NCI-H524 treated with DMSO at 0.1 percent for 48 hours (cell line): ENCODE measurements at places on chromosomes 1 and 21.

DNA sequence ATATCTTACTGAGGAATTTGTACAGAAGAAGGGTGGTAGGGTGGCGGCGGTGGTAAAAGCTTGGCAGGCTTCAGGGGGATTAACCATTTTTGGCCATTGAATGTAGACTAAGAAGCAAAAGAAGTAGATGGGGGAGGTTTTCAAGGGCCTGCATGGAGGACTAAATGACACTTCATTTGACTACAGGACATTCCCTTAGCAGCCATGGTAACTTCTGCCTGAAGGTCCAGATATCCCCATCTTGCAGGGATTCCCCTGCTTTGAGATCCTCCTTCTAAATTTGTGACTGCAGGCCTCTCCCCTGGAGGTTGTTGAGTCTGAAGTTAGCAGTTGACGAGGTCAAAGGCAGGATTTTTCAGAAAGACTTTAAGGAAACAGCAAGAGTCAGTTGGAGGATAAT, 4.8 kb downstream of the VASH2 start:
- DNase-seq: no peak

- DNase-seq: no peak
Observed at GRCh38 chr1:159561497-159561896, 25.7 kb upstream of the OR10J5 start.

DNA sequence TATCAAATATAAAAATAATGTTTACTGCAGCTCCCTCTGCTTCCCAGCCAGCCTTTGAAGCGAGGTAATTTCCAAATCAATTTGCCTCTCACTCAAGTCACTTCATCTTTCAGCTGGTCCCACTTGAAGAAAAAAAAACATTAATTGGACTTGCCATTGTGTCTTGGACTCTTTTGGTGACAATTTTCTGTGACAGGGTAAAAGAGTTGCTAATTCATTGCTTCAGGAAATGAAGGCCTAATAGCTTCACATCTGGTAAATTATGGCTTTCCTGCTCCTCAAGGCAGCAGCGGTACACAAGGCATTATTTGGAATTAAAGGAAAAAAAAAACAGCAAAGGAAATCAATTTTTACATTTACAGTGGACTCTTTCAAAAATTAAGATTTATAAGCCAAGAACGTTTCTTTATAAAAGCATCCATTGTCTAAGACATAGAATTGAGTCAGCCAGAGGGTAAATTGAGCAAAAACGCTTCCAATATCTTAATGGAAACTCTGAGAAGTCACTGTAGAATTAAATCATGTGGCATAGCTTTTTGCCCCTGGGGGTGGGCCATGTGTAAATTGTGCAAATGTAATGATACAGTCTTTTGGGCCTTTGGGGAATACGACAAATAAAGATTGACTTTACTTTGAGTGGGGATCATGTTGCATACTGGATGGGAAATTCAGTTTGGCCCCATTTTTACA, 102.5 kb downstream of the LYPLAL1 start:
- DNase-seq: no peak

DNA sequence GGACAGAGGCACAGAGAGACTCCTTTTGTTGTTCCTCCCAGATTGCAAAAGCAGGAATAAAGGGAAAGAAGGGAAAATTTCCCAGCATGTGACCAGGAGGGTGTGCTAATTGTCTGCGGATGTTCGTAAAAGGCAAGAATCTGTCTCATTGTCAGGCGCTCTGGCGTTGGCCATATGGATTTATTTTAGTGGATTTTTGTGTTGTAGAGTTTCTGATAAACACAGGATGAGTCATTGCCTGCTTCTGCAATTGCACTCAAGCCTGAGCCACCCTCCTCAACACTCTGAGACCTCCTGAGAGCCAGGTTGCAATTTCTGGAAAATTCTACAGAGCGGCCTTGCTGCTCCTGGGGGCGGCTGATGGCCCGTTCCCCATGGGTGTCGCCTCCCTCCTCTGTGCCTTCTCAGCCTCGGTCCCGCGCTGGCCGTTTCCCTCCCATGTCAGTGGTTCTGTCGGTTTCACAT, 227.7 kb downstream of the KAZN start:
- no peak for DNase-seq

DNA sequence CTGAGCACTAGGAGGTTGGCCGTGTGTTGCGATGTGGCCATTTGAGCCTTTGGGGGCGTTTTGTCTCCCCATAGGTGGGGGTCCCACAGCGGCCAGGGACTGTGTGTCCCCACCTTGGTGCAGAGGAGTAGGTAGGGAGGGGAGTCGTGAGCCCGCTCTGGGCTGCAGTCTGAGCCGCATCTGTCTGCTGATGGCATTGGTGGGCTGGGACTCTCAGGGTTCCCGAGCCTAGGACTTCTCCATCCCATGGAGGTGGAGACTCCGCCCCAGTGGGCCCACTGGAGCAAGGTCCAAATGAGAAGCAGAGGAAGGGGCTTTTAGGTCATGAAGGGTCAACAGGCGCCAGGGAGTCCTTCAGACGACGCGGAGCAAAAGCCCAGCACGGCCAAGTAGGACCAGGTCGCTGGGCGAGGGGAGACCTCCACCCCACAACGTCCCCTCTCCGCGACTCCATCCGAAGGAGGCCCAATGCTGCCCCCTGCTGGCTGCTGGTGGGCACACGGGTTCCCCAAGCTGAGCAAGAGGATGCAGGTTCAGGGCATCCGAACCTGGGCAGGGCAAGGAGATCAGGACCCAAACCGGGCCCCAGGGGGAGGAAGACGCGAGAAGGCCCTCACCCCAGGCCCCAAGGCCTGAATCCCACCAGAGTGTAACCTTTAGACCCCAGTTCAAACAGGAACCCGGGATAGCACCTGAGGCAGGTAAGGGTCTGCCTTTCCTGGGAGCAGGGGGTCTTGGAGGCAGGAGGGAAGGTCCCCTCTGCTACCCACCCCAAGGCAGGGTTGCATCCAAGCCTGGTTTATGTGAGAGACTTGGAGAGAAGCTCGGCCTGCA, 14.9 kb downstream of the TTC34 start:
- DNase-seq: no peak

GRCh38 chr1:178374016-178374415, 122.7 kb downstream of the CLEC20A start:
- no peak for DNase-seq

- no peak for DNase-seq
Observed at GRCh38 chr1:103129796-103130195, 21.5 kb upstream of the COL11A1 start.

DNA sequence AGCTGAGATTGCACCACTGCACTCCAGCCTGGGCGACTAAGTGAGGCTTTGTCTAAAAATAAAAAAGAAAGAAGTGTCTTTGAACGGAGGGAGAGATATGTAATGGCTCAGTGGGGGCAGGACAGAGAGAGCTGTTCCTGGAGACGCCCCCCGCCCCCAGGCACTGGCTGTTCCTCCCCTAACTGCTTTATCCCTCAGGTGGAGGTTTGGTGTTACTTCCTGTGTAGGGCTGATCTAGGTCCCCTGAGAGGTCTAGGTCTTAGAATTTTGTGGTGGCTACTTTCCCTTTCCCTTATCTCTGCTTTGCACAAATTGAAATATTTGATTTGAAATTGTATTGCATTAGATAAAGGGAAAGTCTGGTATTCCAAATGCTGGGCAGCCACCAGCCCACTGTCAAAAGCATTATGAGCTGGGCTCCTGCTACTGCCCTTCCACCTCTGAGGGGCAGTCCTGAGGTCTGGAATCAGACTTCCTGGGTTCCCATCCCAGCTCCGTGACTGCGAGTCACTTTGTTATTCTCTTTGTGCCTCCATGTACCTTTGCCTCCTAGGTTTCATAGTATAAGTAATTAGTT, 134.8 kb upstream of the KIF26B start:
- DNase-seq: no peak

DNA sequence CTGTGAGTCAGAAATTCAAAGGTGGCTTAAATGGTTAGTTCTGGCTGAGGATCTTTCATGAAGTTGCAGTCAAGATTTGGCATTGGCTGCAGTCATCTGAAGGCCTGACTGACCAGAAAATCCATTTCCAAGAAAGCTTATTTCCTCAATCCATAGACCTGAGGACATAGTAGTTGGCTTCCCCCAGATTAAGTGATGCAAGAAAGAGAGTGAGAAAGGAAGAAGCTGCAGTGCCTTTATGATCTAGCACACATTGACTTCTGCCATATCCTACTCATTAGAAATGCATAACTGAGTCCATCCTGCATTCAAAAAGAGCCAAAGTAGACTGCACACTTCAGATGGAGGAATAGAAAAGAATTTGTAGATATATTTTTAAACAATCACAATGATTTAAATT, 222.6 kb downstream of the COL24A1 start:
- DNase-seq: no peak

- no peak for DNase-seq
Observed at GRCh38 chr1:19260211-19261138, 8.9 kb downstream of the MRTO4 start.

GRCh38 chr1:204176049-204176448, 9.9 kb upstream of the REN start:
- no peak for DNase-seq

GRCh38 chr1:17355898-17356297, 16.1 kb upstream of the PADI6 start:
- no peak for DNase-seq

GRCh38 chr1:110927484-110928075, 36.1 kb downstream of the LRIF1 start:
- no peak for DNase-seq

GRCh38 chr1:114077188-114077587, 76.5 kb downstream of the SYT6 start:
- no peak for DNase-seq

DNA sequence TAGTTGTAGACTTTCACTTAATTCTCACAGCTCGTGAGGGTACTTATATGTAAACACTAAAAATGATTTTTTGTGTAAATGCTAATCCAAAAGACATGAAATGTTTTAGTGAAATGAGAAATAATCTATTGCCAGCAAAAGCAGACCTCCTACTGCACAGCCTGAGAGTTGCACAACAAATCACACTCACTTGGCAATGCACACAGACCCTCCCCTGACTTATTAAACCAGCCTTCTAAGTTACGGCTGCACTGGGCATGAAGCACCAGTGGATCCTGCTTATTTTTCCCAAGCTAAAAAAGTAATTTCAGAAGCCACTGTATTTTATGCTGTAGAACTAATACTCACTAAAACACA, 10.3 kb downstream of the ERRFI1 start:
- no peak for DNase-seq

- no peak for DNase-seq
Observed at GRCh38 chr1:228208831-228209551, 1.1 kb downstream of the OBSCN start.

DNA sequence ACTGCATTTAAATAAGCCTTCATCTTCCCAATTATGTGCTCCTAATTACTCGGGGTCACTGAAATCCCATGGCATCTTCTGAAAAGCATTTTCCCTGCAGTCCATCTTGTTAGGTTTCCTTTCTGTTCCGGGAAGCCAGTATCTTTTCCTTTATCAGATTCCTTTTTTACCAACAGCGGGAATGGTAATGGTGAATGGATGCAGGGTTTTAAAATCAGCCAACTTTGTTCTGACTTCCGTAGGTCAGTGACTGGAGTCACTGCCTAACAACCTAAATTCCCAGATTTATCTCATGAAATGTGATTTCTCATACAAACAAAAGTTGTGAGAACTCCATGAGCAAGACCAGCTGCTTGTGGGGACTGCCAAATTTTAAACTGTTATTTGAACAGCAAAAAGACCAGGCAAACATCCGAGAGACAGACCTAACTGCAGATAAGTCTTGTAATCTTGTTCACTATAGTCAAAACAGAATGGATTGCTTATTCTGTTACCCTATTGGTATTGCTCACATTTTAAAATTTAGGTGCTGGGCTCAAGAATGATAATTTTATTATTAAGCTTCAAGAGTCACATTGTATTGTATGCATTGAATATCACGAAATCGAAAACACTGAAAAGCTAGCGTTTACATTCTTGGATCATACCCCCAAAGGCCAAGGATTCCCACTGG, 1.2 kb upstream of the RWDD3 start:
- no peak for DNase-seq

DNA sequence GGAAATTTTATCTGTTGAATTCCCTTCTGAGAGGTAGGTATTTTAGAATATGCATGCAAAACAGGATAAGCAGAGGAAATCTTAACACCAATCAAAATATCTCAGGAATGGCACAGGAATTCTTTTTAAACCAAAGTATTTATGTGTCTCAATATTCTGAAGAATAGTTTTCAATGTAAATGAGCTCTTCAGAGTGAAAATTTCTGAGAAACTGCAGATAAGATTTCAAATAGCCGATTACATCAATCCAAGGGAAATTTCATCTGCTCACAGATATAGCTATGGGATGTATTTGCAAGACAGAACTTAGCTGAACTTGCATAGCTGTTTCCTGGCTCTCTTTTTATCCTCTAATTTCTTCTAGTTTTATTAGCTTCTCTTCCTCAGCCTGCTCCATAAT, 209.5 kb downstream of the GRIK1 start:
- no peak for DNase-seq

DNA sequence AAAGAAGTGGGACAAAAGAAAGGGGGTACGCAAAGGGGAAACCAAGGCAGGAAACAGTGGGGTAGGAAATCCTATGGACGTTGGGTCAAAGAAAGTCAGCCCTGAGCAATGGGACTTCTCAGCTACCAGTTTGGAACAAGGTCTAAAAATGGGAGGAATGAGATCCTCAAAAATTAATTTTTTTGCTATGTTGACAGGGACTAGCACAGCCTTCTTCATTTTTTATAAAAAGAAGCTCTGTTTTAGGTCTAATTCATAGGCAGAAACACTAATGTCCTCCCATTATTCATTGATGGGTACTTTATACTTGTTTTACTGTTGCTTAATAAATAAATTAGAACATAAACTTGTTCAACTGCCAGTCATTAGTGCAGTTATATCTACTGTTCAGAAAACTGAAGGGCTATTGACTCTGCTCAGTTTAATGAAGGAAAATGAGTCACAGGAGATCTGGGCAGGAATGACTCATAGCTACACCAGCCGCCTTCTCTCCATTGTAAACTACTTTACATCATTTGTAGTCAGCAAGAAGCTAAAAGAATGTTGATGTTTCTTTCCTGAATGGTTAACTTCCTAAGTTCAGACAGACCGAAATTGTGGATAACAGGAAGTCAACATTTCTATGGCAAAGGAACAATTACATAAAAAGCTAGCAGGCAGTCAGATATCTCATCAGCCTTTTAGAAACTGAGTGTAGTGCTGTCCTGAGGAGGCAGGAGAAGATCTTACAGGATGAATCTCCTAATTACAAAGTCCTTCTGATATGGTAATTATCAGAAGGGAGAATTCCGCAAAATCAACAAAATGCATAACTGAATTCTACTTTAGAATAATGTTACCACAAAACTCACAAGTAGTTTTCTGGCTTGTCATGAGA, 356.4 kb upstream of the PKN2 start:
- DNase-seq: no peak

GRCh38 chr1:113860891-113861290, 10.6 kb downstream of the PTPN22 start:
- no peak for DNase-seq

- no peak for DNase-seq
Observed at GRCh38 chr1:34101151-34101550, 63.9 kb downstream of the CSMD2 start.
